ENCODE measurements at places on chromosomes 2 and 18. TPM values are rescaled to one million over a fixed set of nuclear protein-coding genes. Genes with fewer than 3 reads are reported as not detected.

GRCh38 chr2:214410918-214411554, at the start of gene VWC2L:
TSS of gene VWC2L (plus strand) at chr2:214411054. CDS start at chr2:214414194, 3,140 bp downstream.
- H3K4me1 ChIP-seq: no peaks in the 10 kb centered on the region
- H3K4me3 ChIP-seq: no peak within 1 kb of the TSS
- peaks cover 3% of the 10 kb centered on the region for H3K27me3 ChIP-seq
- peaks cover 3% of the 10 kb centered on the region for H3K36me3 ChIP-seq
- no peak for DNase-seq

GRCh38 chr2:67985586-67985985, 77.2 kb downstream of the C1D start:
- DNase-seq: no peak
- H3K4me1 ChIP-seq: no peaks in the 10 kb centered on the region
- peaks cover 32% of the 10 kb centered on the region for H3K27me3 ChIP-seq
- no peak overlapping the region for H3K27ac ChIP-seq
- H3K36me3 ChIP-seq: no peaks in the 10 kb centered on the region
- H3K4me3 ChIP-seq: no peak overlapping the region

DNA sequence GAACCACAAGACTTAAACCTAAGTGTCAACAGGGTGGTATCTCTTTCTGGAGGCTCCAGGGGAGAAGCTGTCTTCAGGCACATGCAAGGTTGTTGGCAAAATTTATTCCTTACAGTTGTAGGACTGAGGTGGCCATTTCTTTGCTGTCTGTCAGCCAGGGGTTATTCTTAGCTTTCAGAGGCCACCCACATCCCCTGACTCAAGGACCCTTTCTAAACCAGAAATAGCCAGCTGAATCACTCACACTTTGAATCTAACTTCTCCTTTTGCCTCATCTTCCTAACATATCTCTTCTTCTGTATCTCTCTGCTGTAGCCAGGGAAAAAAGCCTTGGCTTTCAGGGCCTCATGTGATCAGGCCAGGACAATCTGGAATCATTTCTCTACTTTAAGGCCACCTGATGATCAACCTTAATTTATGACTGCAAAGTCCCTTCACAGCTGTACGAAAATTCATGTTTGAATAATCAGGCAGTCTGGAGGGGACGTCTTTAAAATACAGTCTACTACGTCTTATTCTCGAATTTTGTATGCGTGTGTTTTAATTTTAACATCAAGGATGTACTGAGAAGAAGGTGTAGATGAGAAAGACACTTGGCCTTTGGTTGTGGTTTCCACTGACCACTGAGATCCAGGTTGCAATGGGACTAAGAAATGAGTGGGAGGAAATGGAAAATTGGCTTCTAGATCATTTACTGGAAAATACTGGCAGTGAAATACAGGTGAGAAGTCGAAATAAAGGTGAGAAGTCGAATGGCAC, 90.4 kb downstream of the DOCK10 start:
- H3K27me3 ChIP-seq: no peaks in the 10 kb centered on the region
- H3K4me1 ChIP-seq: peaks cover 39% of the 10 kb centered on the region
- H3K4me3 ChIP-seq: peak overlapping the region; percentile 63
- no peak for DNase-seq
- peak overlapping the region; percentile 91 for H3K27ac ChIP-seq

DNA sequence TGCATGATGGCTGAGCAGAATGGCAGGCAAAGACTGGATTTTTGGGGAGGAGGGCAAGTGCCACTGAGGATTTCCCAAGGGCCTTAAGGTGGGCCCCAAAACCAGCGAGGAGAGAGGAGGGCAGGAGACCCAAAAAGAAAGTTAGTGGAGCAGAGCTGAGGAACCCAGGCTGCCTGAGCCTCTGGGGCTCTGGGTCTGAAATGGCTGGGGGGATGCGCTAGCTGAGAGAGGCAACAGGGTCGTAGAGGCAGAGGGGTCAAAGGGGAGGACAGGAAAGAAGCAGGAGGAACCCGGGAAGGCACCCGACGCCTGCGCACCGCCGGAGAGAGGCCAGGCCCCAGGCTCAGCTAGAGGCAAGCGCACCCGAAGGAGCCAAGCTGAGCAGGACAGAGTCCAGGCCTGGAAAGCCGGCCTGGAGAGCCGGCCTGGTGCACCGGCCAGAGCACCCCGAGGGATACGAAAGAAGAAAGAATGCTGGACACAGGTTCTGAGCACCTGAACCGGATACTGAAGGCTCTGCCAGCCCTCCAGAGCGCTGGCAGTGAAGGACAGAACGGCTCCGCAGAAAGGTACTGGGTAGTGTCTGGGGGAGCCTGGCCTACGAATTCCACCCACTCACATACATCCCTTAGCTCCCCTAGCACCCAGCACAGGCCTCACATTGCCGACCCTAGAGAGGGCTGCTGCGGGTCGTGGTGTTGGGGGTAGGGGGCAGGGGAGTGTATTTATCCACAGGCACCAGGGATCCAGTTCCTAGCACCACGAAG, 39.5 kb upstream of the ATP6V1B1 start:
- H3K27me3 ChIP-seq: peaks cover 74% of the 10 kb centered on the region
- H3K27ac ChIP-seq: no peak overlapping the region
- H3K36me3 ChIP-seq: no peaks in the 10 kb centered on the region
- H3K4me1 ChIP-seq: peaks cover 22% of the 10 kb centered on the region
- H3K4me3 ChIP-seq: no peak overlapping the region
- DNase-seq: no peak

GRCh38 chr2:215160081-215160480, 21.7 kb upstream of the ABCA12 start:
- H3K4me3 ChIP-seq: no peak overlapping the region
- no peak for DNase-seq
- H3K27ac ChIP-seq: no peak overlapping the region
- no peaks in the 10 kb centered on the region for H3K36me3 ChIP-seq
- no peaks in the 10 kb centered on the region for H3K4me1 ChIP-seq
- peaks cover 3% of the 10 kb centered on the region for H3K27me3 ChIP-seq

GRCh38 chr2:20488201-20488641, 41.3 kb downstream of the RHOB start:
- H3K4me3 ChIP-seq: no peak overlapping the region
- no peaks in the 10 kb centered on the region for H3K27me3 ChIP-seq

DNA sequence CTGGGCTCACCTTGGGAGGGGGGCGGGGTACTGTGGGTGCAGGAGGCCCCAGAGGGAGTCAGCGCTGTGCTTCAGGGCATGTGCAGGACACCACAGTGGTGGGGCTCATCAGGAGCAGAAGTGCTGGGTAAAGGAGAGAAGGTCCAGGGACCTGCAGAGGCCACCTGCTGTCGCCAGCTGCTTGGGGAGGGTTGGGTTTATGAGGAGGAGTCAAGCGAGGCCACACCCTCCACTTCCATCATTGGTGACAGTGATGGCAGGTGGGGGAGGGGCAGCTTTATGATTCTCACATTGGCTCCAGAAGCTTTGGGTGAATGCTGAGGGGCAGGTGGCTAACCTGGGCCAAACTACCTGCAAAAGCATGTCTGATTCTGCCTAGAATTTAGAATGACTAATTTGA, 392.6 kb downstream of the HRH4 start:
- peaks cover 38% of the 10 kb centered on the region for H3K27me3 ChIP-seq
- H3K27ac ChIP-seq: no peak overlapping the region
- H3K36me3 ChIP-seq: no peaks in the 10 kb centered on the region
- H3K4me1 ChIP-seq: no peaks in the 10 kb centered on the region
- H3K4me3 ChIP-seq: no peak overlapping the region

The SLC35F6 gene
- 17.5 TPM for total RNA-seq

The DSEL gene
- 2.5 TPM for total RNA-seq

The STPG4 gene
- total RNA-seq: 0.47 TPM

DNA sequence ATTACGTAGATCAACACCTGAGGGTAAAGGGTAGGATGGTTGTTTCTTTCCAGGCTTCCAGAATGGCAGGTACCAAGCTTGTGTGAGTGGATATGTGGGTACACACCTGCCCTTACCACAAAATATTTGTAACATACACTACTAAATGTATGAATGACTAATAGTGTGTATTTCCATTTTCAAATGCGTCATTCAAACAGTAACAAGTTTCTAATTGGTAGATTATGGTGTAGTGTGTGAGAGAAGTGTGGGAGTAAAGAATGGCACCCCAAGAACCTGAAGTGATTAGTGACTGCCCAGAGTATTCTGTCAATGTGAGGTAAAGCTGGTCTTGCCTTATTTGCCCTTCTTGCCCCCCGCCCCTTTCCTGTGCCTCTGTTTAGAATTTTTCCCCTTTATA, 21.1 kb downstream of the AGPS start:
- H3K36me3 ChIP-seq: peaks cover 3% of the 10 kb centered on the region
- no peak for DNase-seq
- no peaks in the 10 kb centered on the region for H3K27me3 ChIP-seq

The TLX2 gene
- not detected for total RNA-seq

The AP1S3 gene
- total RNA-seq: 2.5 TPM

The UCN gene
- total RNA-seq: 6.9 TPM

The GPR35 gene
- 9.8 TPM for total RNA-seq
